ENCODE measurements at places on chromosomes 16 and 17.

GRCh38 chr17:43416998-43417890, 18.5 kb downstream of the ARL4D start:
- DNase-seq, result peak; percentile 78

- DNase-seq, result no peak
These were observed at the start of gene CTCF for GRCh38 chr16:67562526-67562917. TSS of gene CTCF (plus strand) at chr16:67562526. CDS start at chr16:67610833, 48,307 bp downstream.

DNA sequence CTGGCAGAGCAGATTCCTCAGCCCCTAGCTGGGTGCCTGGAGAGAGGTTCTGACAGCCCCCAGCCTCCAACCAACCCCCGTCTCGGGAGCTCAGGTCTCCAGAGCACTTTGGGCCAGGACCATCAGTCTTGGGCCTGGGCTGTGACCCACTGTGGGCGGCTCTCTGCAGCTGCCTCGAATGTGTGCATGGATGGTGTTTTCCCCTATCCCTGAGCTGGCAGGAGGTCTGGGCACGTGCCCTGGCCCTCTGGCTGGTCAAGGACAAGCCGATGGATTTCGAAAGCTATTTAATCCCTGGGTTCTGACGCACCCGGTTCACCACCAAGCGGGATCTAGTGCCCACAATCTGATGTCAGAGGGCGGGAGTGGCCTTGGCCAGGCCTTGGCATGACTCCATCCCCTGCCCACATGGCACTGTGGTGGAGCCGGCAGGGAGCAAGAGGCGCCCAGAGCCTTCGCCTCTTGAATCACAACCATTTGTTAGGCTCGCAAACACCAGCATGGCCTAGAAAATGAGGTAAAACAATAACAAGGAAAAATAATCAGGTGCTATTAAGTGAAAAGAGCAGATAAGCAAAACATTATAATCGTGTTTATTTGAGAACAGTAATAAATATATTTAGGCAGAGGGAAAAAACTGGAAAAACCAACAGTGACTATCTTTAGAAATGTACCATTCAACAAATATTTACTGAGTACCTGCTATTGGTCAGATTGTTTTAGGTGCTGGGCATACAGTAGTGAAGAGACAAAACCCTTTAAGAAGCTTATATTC, 69.3 kb upstream of the TOB1 start:
- peak; percentile 75 for DNase-seq

DNA sequence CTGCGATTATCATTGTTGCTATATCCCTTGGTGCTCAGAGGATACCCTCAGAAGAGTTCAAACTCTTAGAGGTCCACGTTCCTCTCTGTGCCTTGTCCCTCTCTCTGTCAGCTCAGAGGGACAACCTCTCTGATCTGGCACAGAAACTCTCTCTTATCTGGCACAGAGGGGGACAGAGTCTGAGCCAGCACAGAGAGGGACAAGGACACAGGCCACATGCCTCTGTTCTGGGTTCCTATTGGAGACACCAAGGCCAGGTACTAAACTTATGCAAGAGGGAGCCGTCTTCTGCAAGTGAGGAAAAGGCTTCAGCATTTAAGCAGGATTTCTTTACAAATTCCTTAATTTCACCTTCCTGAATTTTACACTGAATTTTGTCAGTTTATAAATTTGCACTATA, 565.2 kb downstream of the TOX3 start:
- no peak for DNase-seq

GRCh38 chr17:8056232-8056975, 17.5 kb downstream of the ALOX15B start:
- no peak for DNase-seq

GRCh38 chr17:34725725-34726124, 146.3 kb downstream of the TMEM132E start:
- no peak for DNase-seq

- no peak for DNase-seq
These were observed 410.8 kb upstream of the EEF2KMT start for GRCh38 chr16:5508371-5508770.

DNA sequence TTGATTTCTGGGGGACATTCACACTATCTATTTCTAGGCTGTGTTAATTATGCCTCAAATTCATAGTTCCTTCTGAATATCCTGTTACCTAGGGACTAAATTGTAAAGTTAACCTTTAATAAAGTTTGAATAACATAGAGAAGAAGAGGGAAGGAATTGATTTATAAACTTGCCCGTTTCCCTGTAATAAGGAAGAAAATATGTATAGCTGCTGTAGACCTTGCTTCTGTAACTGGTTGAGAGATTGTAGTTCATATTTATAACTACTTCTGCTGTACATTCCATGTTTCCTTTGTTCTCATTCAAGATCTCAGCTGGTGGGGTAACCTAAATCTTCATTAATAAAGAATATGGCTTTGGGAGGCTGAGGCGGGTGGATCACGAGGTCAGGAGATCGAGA, 19.2 kb downstream of the NF1 start:
- DNase-seq, result no peak

DNA sequence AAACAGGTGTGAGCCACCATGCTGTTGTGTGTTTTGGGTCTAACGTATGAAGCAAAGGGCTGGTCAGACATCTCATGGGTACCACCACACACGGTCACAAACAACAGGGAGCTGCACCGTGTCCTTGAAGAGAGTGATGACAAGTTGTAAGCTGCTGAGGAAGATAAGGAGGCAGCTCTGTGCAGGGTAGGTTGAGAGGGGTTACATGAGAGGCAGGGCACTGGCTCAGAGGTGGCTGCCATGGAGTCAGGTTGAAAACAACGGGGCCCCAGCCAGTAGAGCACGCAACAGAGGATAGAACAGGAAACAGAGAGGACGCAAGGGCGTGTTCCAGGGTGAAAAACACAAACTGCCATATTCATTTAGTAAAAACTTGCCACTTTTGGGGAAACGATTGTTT, 52.2 kb downstream of the TRARG1 start:
- DNase-seq, result no peak

DNA sequence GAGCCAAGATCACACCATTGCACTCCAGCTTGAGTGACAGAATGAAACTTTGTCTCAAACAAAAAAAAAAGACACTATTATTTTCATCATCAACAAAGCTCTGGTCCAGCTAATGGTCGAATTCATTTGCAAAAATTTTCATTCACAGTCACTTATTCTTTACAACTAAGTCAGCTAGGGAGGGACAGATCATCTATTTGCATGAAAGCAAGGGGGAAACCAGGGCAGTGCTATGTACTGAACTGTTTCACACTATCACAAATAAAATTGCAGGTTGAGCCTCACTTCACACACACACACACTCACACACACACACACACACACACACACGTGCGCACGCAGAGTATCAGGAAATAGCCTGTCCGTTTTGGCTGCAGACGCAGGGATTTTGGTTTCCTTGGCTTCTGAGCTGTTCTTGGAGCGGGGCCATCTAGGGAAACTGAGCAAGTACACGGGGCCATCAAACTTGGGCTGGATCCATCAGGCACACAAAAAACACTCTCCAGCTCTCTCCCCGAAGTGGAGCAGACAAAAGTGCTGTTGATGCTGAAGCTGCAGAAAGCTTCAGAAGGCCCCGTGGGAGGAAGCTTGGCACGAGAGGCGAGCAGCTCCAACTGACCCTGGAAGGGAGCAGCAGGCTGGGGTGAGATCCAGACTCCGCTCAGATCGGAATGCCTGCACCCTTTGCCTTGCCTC, 44.3 kb upstream of the HELZ start:
- peak; percentile 76 for DNase-seq

- DNase-seq, result no peak
These were observed 408.8 kb upstream of the SALL1 start for GRCh38 chr16:51559901-51560300.

DNA sequence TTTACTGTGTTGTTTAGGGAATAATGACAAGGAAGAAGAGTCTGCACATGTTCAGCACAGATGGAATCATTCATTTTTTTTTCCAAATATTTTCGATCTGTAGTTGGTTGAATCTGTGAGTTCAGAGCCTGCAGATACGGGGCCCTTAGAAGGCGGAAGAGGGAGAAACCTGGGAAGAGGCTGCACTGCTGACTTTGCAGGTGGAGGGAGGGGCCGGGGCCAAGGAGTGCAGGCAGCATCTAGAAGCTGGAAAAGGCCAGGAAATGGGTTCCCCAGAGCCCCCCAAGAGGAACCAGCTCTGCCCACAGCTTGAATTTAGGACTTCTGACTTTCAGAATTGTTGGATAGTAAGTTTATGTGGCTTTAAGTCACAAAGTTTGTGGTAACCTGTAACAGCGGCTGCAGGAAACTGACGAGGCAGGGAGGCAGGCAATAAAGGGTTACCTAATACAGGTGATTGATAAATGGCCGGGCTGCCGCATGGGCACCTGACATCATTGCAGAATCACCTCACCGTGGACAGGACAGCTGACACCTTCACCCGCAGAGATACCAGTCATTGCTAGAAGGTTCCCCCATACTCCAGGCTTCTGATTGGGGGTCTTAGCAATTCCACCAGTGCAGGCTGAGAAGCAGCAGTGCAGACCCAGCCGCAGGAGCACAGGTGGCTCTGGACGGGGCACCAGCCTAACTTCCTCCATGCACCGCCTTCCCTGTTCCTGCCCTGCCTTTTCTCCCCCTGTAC, 181.3 kb downstream of the IRF8 start:
- no peak for DNase-seq

DNA sequence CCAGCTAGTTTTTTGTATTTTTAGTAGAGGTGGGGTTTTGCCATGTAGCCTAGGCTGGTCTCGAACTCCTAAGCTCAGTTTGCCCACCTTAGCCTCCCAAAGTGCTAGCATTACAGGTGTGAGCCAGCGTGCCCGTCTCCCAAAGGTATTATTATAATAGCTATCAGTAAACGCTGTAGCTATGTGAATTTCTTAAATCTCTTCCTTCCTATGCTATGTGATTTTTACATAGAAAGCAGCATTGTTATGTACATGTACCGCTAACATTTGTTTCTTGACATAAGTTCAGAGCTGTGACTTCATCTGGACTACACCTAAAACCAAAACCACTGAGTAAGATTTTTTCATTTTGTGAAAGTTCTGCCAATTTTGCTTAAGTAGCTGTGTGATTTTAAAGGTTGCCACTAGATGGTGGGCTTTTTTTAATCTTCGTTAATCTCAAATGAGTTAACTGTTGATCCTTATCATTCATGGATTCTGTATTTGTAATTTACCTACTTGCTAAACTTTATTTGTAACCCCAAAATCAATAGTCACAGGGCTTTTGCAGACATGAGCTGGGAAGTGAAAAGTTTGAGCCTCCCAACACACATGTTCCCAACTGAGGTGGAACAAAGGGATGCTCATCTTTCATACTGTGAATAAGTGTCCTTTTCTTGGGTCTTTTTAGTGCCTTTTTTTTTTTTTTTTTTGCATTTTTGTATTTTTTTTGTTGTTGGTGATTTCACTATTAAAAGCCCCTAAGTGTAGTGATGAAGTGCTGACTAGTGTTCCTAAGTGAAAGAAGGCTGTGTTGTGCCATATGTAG, 21.9 kb downstream of the PRKAR1A start:
- no peak for DNase-seq

GRCh38 chr17:9498490-9498889, 77.1 kb downstream of the STX8 start:
- DNase-seq, result no peak

DNA sequence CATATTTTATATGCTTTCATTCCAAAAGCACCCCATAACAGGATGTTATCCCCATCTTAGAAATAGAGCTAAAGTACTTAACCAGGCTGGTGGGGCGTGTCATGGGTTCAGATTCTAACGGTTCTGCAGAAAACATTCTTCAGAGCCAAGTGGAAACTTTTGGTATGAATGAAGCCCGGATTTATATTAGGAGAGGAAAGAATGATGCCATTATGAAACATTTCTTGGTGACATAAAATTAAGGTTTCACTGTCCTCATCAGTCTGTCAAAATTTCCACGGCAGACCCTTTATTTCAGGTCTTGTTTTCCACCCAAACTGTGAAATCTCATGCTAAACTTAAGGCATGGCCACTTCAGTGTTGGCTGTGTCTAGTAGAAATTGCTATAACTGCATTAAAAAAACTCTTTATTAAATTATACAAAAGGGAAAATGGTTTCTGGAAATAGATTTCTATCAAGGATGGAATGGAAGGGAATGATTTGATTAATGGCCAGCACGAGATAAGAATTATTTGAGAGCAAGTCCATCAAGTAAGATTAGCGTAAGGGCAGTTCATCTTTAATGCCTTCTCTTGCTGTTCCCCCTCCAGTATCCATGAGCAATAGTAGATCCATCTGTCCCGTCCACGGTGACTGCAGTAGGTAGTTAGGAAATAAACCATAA, 11.7 kb downstream of the PRKCA start:
- no peak for DNase-seq

DNA sequence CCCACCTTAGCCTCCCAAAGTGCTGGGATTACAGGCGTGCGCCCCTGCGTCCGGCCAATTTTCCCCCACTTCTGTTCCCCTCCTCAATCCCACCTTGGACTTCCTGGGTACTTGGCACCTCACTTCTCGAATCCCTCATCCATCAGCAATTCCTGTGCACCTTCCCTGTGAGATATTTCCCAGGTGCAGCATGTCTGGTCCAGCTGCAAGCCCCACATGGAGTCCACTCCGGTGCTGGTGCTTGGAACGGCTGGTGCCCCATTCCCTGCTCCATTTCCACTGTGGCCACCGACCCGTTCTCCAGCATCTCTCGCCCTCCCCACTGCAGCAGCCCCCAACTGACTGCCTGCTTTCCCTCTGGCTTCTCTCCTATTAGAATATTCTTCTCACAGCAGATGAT, 35.3 kb downstream of the NOL11 start:
- DNase-seq, result no peak

DNA sequence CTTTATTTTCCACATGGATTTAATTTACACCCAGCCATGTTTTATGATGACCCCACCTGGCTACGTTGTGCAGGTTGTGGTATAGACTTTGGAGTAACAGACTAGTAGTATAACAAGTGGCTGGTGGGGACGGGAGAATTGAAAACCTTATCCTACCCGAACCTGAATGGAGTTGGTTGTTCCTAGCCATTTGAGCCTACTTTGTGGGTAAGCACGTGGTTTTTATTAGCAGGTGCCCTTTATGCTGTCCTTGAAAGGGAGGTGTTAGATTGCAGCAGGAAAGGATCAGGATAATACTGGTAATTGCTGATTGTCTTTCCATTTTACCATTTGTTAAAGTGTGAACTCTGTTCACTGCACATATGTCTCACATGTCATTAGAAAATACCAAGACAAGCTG, 31.9 kb upstream of the PHAF1 start:
- DNase-seq, result no peak

- DNase-seq, result no peak
These were observed 7.2 kb downstream of the WFIKKN2 start for GRCh38 chr17:50842506-50843149.

DNA sequence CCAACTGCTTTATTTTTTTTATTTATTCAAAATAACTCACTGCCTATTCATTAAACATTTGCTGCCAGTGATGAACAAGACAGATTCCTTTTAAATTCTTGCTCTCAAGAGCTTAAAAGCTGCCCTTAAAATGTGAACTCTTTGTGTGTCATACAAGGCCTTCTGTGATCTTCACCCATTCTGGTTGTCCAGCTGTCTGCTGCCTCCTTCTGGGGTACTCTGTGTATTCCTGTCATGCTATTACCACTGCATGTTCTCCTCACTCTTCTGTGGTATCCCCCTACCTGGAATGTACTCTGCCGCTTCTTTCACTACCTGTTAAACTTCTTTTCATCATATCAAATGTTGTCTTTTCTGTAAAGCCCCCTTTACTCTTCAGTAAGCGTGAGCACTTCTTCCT, 165.8 kb downstream of the CHD9 start:
- DNase-seq, result no peak

GRCh38 chr16:20865420-20866131, 34.6 kb downstream of the DCUN1D3 start:
- no peak for DNase-seq
